Panc1 (cell line): ENCODE measurements at places on chromosomes 3 and 15. TPM values are rescaled to one million over a fixed set of nuclear protein-coding genes. Genes with fewer than 3 reads are reported as not detected.
A peak's percentile ranks its signal among the peaks of the same experiment; 100 is the strongest.

The CPNE4 gene
- total RNA-seq, result not detected

GRCh38 chr3:158159714-158160113 lies 49.8 kb downstream of the RSRC1 start:
- no peak for DNase-seq

- DNase-seq, result no peak
Measured at GRCh38 chr15:74835312-74835823, 7.6 kb downstream of the ULK3 start.

GRCh38 chr15:72176159-72176558 lies 21.4 kb downstream of the GRAMD2A start:
- DNase-seq, result no peak

DNA sequence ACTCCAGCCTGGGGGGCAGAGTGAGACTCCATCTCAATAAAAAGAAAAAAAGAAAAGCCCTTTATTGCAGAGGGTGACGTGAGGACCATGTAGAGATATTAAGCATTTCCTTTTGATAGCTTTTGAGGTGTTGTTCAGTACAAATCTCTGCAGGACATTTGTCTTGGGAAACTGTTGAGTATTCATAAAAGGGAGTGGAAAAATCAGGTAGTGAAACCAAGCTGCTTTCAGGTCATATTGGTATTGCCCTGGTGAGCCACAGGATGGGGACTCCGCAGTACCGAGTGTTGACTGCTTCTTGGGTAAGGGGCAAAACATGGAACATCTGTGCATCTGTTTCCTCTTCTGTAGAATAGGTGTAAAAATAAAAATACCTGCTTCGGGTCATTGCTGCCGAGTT lies 9.9 kb downstream of the ITPR1 start:
- no peak for DNase-seq

- DNase-seq, result no peak
Measured at GRCh38 chr3:58345457-58345856, 12.8 kb downstream of the PXK start.

GRCh38 chr15:70532531-70533186 lies 230.7 kb downstream of the UACA start:
- DNase-seq, result no peak

The GRAMD1C gene
- total RNA-seq, result 3.9 TPM

- DNase-seq, result no peak
Measured at GRCh38 chr15:68337826-68338225, 60.3 kb downstream of the FEM1B start.

DNA sequence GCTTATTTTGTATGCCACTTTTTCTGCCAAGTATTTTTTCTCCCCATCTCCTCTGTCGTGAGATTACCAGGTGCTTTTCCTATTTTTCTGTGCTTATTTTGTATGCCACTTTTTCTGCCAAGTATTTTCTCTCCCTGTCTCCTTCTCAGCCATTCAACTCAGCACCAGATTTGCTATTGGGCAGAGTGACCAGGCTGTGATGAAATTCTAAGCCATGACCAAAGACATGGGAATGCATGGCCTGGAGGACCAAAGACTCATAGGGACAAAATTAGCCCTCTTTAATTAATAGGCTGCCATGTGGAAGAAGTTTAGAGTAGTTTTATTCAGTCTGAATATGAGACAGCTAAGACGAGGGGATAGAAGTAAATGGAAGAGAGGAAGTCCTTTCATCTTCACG lies 257.4 kb downstream of the SQOR start:
- no peak for DNase-seq

GRCh38 chr3:55089211-55089610 lies 161.4 kb upstream of the LRTM1 start:
- DNase-seq, result no peak

- no peak for DNase-seq
Measured at GRCh38 chr3:123737168-123737567, 147.0 kb downstream of the MYLK start.

The KLHL40 gene
- not detected for total RNA-seq

GRCh38 chr15:39079296-39079847 lies 501.5 kb upstream of the THBS1 start:
- no peak for DNase-seq

The CACNA1D gene
- total RNA-seq, result 23.0 TPM

DNA sequence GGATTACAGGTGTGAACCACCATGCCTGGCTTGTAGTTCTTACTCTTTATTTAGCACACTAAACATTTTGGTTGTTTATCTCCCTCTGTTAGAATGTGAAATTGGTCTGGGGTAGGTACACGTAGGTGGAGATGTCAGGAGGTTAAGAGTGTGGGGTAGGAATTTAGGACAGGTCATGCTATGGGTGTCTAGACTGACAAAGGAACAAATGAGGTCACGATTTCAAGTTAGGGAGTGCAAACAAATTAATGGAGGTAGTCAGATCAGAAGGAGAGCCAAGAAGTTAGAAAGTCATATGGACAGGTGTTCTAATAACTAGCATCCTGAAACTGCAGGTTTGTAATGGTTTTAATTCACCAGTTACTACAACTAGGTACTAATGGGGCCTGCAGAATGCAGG lies 19.8 kb downstream of the CDV3 start:
- DNase-seq, result no peak

GRCh38 chr3:45929042-45929679 lies 14.1 kb upstream of the CXCR6 start:
- peak; percentile 30 for DNase-seq

The TP63 gene
- total RNA-seq, result 0.51 TPM

The RAB6B gene
- 49.2 TPM for total RNA-seq

- no peak for DNase-seq
Measured at GRCh38 chr3:39707314-39707909, 102.0 kb upstream of the MYRIP start.

- no peak for DNase-seq
Measured at GRCh38 chr15:25900431-25900830, 37.3 kb upstream of the ATP10A start.

- DNase-seq, result no peak
Measured at GRCh38 chr3:14605067-14605466, 46.5 kb upstream of the CCDC174 start.

GRCh38 chr3:45626096-45626887 lies 31.7 kb downstream of the LIMD1 start:
- DNase-seq, result no peak

The PLSCR2 gene
- total RNA-seq, result 0.54 TPM

DNA sequence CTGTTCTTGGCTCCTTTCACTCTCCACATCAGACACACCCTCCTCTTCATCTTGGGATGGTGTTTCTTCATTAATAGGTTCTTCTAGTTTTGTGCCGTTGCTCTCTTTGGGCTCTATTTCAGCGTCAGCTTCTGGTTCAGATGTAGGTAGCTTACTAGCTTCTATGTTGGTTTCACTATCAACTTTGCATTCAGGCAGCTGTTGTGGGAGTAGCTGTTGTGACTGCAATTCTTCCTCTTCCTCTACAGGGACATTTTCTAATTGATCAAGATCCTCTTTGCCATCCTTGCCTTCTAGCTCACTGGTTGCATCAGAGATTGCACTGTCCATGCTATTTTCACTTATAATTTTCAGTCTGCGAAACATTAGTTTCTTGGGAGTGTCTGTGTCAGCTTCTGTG lies 80.1 kb downstream of the SETD2 start:
- no peak for DNase-seq

DNA sequence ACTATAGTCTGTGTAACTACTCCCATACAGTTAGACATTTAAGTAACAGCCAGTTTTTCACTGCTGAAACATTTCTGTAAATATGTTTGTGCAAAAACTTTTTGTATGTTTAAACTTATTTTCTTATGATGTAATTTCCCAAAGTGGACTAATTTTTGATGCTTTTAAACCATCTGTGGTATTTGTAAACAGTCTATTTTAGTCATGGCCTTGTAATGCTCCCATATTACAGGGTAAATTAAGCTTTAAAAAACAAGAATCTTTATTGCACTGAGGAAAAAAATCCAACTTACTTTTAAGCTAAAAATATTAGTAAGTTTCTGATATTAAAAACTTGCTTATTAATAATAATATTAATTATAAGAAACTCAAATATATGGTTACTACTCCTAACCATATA lies 13.5 kb downstream of the CCDC14 start:
- DNase-seq, result no peak

GRCh38 chr15:62656071-62656470 lies 386.5 kb upstream of the TPM1 start:
- DNase-seq, result no peak

The SLITRK3 gene
- not detected for total RNA-seq

The MUC4 gene
- 0.03 TPM for total RNA-seq

DNA sequence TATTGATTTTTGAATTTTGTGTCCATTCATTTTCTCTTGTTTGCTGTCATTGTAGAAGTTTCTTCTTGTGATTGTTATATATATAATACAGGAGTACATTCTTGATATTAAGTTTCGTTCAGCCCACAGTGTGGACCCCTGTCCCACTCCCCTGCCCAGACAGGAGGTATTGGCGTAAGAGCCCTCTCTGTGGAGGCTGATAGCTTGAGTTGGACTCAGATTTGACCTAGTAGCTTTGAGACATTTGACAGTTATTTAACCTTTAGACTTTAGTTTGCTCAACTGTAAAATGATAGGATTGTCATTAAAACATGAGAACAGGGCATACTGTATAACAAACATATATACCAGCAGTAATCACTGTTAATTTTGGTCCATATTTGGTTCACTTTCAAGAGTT lies 27.1 kb downstream of the GPR171 start:
- DNase-seq, result no peak

DNA sequence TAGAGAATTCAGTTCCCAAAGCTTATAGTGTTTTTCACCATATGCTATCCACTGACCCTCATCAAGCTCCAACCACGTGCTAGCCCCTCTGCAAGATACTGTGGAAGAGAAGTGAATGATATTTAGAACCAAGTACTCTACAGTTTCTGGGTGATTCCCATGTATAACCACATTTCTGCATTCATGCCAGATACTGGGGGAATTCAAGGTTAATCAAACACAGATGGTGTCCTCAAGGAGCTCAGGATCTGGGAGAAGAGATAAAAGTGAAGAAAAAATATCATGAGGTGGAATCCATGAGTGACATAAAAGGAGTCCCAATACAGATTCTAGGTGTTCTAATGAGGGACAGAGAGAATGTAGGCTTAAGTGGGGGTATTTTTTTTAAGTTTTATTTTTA lies 195.8 kb downstream of the FHIT start:
- no peak for DNase-seq

- DNase-seq, result no peak
Measured at GRCh38 chr3:156036258-156037053, 83.9 kb upstream of the KCNAB1 start.

- DNase-seq, result no peak
Measured at GRCh38 chr3:181824961-181825360, 113.2 kb downstream of the SOX2 start.

DNA sequence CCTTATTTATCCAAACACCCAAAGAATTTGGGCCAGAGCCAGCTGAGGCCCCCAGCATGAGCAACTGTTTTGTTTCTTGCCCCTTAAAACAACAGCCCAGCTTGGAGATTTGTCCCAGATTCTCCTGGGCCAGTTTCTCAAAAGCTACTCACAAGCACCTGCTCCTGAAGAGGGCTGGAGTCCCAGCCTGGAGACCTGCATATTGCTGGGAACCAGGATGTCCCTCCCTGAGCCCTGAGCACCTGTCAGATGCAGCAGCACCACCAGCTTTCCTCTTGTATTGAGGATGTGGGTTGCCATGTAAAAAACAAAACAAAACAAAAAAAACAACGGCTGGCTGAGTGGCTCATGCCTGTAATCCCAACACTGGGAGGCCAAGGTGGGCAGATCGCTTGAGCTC lies 7.0 kb upstream of the RFT1 start:
- DNase-seq, result no peak

The KAT2B gene
- total RNA-seq, result 16.4 TPM

The EPHA3 gene
- 0.05 TPM for total RNA-seq
